ENCODE measurements at places on chromosomes 5 and 9.

DNA sequence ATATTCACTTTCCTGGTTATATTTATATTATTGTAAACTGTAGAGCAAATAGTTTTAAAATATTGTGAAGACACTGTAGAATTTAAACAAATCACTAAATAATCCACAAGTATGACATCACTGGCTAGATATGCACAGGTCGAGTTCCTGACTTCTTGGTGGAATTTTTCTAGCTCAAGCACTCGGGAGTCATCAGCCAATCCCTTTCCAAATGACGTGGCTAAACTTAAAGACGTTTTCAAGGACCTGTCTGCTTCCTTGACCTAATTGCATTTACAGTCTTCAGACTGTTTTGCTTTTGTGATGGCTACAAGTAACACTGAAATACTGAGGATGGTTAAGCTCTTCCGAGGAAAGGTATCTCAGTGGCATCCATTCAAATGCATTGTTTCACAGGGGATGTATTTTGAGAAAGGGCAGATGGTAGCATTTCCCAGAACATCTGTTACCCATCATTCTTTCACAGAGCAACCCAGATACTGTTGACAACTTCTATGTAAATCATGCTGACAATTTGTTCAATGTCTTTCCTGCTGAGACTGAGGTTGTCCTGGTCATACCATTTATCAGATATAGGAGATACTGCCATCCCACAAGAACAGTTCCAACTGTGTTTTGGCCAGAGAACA lies 262.8 kb downstream of the CDH10 start:
- no peak overlapping the region for H3K4me3 ChIP-seq
- no peak overlapping the region for H3K27ac ChIP-seq
- H3K36me3 ChIP-seq, result no peaks in the 10 kb centered on the region
- no peak for DNase-seq
- no peaks in the 10 kb centered on the region for H3K4me1 ChIP-seq
- H3K27me3 ChIP-seq, result no peaks in the 10 kb centered on the region

DNA sequence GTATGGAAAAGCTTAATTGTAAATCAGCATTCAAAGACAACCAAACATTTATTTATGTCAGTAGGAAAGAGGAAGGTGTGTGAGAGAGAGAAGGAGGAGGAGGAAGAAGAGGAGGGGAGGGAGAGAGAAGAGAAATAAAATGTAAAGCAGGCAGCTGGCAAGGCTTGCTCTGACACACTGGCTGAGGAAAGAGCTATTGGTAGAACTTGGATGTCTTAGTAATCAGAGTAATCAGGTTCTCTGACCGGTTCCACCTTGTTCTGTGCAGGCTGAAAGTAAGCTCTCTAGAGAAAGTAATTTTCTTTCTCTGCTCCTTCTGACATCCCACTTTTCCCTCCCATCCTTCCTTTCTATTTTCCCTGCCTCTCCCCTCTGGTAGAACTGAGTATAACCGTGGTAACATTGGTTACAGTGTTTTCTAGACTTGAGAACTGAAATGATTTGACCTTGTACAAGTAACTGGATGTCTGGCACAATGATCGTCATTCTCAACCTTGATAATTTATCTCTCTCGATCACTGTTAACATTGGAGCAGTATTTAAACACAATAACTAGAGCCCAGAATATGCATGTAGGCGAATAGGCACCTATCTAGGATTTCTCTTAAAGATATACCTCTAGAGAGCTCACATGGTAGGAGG lies 33.3 kb downstream of the TLE4 start:
- DNase-seq, result no peak
- H3K27me3 ChIP-seq, result no peaks in the 10 kb centered on the region
- H3K4me3 ChIP-seq, result no peak overlapping the region
- peaks cover 39% of the 10 kb centered on the region for H3K36me3 ChIP-seq
- peaks cover 39% of the 10 kb centered on the region for H3K4me1 ChIP-seq

DNA sequence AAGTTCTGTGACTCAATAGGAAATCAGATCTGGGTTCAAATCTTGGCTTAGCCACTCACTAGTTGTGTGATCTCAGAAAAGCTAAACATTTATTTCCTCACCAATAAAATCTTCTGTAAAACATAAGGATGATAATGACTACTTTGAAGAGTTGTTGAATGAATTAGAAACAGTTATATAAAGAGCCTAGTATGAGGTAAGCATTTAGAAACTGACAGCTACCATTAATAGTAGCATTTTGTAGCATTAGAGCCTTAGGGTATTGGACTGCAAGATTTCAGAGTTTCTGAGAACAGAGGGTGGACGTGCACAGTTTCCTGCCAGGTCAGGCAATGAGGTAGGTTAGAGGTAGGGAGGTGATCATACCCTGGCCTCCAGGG lies 293.2 kb downstream of the CWC27 start:
- no peak overlapping the region for H3K27ac ChIP-seq
- peaks cover 6% of the 10 kb centered on the region for H3K27me3 ChIP-seq
- H3K4me1 ChIP-seq, result no peaks in the 10 kb centered on the region

DNA sequence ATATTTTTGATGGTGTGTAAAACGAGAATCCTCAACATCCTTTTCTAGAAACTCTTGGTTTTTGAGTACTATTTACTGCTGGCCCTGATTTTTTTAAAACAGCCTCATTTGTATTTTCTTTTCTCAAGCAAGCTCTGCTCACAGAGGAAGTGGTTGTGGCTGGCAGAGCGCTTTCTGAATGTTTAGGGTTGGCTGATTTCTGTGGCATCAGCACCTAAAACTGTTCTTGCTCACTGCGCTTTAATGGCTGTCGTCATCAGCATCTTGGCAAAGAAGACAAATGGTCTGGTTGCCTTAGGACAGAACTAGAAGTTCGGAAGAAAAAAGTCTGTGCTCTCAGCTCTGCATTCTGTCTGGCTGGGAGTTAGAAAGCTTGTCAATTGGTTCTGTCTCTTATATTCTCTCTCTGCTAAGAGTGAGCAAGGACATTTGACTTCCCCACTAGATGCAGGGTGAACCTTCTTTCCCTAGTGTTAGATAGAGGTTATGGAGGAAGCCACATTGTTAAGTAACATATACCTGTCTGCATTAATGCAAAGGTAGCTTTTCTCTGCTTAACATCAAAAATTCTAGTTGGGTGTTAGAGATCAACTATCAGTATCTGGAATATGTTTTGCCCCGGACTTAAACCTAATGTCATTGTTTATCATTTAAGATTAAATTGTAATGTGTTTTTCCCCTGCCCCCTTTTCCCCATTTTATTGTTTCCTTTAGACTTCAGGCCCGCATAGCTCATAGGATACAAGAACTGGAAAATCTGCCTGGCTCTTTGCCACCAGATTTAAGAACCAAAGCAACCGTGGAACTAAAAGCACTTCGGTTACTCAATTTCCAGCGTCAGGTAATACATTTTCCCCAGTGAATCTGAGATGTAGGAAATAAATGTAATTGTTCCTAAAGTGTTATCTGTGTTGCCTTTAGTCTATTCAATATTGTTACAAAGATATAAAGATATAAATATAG lies 39.0 kb downstream of the SMARCA2 start:
- H3K36me3 ChIP-seq, result peaks cover 57% of the 10 kb centered on the region
- H3K4me1 ChIP-seq, result peaks cover 65% of the 10 kb centered on the region
- peak overlapping the region; percentile 91 for H3K27ac ChIP-seq
- DNase-seq, result peak; percentile 86
- no peaks in the 10 kb centered on the region for H3K27me3 ChIP-seq
- H3K4me3 ChIP-seq, result peak overlapping the region; percentile 73

- DNase-seq, result no peak
- H3K4me1 ChIP-seq, result peaks cover 11% of the 10 kb centered on the region
- no peak overlapping the region for H3K4me3 ChIP-seq
- no peak overlapping the region for H3K27ac ChIP-seq
- H3K27me3 ChIP-seq, result peaks cover 2% of the 10 kb centered on the region
These were observed 26.6 kb downstream of the CDHR2 start for GRCh38 chr5:176575488-176576422.

GRCh38 chr9:96719921-96720320 lies 58.0 kb downstream of the ZNF510 start:
- H3K27ac ChIP-seq, result no peak overlapping the region
- DNase-seq, result no peak
- peaks cover 15% of the 10 kb centered on the region for H3K36me3 ChIP-seq
- H3K27me3 ChIP-seq, result peaks cover 30% of the 10 kb centered on the region
- peak overlapping the region; percentile 67 for H3K4me3 ChIP-seq
- peaks cover 12% of the 10 kb centered on the region for H3K4me1 ChIP-seq

DNA sequence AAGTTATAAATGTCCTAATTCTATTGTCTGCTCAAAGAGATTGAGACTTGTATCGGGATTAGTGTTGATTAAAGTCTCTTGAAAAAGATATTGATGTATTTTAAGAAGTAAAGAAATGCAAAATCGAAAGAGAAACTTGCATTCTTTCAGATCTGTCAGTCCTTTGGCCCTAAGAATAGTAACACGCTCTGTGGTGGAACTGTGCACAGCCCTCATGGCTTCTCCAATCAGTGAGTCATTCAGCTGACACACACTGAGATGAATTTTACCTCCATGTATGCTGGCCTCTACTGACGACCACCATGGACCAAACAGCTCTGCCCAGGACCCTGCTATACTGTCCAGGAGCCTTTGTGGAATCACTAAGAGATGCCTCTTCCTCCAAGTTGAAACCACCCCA lies 232.4 kb downstream of the ESM1 start:
- no peak overlapping the region for H3K4me3 ChIP-seq
- no peaks in the 10 kb centered on the region for H3K36me3 ChIP-seq
- H3K27ac ChIP-seq, result no peak overlapping the region
- peaks cover 20% of the 10 kb centered on the region for H3K4me1 ChIP-seq

GRCh38 chr5:40829748-40830533 lies 5.1 kb downstream of the RPL37 start:
- no peak for DNase-seq
- no peaks in the 10 kb centered on the region for H3K27me3 ChIP-seq
- no peak overlapping the region for H3K4me3 ChIP-seq
- H3K36me3 ChIP-seq, result peaks cover 51% of the 10 kb centered on the region
- H3K4me1 ChIP-seq, result peaks cover 53% of the 10 kb centered on the region

All from naive thymus-derived CD8-positive, alpha-beta T cell (primary cell).